ENCODE measurements at places on chromosomes 1 and 21.

DNA sequence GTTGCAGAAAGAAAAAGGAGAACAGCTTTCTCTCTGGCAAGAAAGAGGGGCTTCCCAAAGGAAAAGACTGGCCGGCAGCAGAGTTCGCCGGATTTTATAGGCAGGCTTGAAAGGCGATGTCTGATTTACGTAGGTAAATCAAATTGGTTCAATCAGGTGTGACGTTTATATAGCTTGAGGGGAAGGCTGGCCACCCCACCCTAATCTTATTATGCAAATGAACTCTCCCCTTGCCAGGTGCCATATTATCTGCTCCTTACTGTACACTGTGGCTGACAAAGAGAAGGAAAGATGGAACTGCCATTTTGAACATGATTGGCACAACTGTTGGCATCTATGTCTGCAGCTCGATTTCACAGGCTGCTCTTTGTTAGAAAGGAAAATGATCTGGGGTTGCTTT lies 16.8 kb upstream of the INTS3 start:
- DNase-seq = no peak

GRCh38 chr1:162913345-162913744 lies 52.4 kb upstream of the CCDC190 start:
- DNase-seq = no peak

- no peak for DNase-seq
Observed at GRCh38 chr1:41632781-41633575, 148.5 kb upstream of the EDN2 start.

GRCh38 chr1:101314244-101314643 lies 77.4 kb downstream of the S1PR1 start:
- DNase-seq = no peak

DNA sequence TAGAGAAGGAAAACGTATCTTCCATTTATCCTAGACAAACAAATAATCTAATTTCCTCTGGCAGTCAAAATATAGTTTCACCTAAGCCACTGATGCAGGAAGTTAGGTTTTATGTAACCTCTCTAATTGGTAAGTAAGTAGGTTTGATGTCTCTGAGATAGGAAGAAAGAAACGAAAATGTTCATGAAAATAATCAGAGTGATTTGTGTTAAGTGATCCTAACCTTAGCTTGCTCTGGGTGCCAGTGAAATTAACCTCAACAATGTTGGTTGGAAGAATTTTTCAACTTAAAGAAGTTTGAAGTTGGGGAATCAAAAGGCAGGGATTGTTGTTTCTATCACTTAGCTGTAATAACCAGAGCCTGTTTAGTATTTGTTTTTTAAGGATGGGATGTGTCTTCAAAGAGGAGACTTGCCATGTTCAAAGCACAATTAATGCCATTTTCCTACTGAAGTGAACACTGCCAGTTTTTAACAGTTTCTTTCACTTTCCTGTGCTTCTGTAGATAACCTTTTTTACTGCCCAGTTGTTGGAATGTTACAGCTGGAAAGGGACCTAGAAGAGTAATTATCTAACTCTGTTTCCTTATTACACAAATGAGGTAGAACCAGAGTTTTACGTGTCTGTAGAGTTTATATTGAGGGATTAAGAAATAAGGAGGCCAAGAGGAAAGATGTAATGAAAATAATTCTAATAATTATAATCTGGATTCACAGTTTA lies 18.4 kb downstream of the HIPK1 start:
- DNase-seq = no peak

DNA sequence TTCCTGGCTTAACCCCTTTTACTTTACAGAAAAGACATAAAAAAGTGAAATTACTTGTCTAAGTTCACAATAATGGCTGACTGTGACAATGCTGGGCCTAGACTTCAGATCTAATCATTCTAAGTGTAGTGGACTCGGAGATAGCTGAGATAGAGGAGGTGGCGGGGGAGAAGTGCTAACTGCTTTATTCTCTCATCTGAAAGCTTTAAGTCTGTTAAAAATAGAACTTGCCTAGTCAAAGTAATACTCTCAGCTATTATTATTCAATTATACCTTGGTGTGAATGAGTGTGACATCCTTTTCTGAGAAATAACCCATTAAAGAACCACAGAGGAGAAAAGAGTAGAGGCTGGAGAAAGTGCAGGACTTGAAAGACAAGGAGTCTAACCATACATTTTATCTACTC lies 96.1 kb upstream of the OLIG2 start:
- no peak for DNase-seq

DNA sequence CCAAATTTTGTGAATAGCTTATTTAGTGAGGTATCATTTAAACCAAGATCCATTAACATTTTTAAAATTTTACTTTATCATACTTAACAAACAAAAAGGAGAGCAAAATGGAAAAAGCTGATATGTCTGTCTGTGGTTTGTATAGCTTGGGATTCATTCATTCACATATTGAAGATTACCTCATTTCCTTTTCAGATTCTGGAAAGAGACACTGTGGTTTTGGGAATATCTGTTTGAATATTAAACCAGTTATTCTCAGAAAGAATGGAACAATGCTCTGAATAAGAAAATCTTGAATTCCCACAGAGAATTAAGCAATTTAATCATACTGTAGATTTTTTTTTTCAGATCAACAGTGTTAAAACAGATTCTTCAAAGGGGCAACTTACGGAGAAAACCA lies 93.8 kb upstream of the PRDX6 start:
- DNase-seq = no peak

GRCh38 chr1:222314839-222315238 lies 233.1 kb downstream of the HHIPL2 start:
- no peak for DNase-seq

- peak; percentile 40 for DNase-seq
Observed at GRCh38 chr1:119808972-119809550, 2.2 kb downstream of the REG4 start.

DNA sequence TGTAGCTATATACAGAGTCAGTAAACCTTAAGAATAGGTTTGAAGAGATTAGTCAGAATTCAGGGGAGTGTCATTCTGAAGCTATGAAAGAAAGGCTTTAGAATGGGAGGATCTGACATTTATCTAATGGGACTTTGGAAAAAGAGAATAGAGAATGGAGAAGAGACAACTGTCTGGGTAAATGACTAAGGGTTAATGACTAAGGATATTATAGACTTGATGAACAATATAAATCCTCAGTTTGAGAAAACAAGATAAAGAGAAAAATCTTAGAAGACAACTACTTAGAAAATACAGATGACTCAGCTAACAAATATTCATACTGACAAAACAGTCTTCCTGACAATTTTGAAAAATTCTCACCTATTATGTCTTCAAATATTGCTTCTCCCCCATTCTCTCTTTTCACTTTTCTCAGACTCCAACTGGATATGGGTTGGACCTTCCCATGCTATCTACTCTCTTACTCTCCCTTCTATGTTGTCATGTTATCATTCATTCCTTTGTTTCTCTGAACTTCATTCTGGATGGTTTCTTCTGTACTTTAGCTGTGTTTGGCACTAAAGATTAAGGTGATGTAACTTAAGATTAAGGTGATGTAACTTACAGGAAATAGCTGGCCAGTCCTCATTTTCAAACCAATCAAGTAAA lies 20.4 kb downstream of the SLC16A1 start:
- no peak for DNase-seq

GRCh38 chr1:53731043-53731600 lies 7.8 kb downstream of the GLIS1 start:
- DNase-seq = no peak

DNA sequence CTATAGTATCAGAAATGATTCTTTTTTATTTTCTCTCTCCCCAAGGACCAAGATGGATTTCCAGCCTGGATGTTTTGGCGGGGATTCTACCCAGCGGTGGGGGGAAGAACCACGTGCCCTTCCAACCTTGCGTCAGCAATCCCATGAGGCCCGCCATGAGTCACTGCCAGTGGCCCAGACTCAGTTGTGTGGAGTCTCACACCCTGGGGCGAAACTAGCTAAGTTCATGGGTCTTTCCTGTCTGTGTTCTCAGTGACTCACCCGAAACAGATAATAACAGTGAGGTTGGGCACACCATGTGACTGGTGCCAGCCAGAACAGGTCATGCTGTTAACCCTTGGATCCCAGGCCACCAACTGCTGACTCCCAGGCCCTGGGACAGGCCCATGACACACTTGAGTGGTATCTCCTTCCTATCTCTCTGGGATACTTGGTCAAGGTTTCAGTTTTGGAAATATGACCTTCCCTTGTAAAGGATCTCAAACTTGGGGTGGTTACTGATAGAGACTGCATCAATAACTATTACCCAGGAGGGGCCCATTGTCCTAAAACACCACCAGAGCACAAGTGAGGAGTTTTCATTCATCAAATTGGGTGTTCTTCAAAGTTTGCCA lies 98.0 kb upstream of the DUSP10 start:
- DNase-seq = peak; percentile 62

DNA sequence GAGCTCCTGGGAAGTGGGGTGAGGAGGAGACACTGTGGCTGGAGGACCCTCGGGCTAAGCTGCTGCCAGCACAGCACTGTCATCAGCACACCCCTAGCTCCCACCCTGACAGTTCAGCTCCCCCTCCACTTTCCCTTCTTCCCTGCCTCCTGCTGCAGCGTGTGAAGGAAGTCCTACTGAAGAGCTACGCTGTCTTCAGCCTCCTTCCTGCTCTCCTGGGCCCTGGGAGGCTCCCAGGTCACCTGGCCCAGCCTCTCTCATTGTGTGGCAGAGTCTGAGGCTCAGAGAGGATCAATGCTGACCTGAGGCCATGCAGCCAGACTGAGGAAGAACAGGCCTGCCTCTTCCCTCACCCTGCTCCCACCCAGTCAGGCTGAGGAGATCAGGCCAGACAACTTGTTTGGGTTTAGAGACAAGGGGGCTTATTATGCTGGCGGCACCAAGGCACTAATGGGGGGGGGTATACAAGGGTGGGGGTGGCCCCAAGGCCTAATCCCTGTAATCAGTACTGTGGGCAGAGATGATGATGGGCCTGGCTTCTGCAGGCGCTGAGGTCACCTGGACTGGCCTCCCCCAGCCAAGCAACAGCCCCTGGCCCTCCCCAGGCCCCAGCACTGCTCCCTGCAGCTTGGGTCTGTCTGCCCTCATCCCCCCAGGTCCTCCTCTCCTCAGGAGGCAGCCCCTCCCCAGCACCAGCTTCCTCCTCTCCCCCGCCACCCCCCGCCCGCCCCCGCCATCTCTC lies 9.1 kb downstream of the NES start:
- DNase-seq = no peak

DNA sequence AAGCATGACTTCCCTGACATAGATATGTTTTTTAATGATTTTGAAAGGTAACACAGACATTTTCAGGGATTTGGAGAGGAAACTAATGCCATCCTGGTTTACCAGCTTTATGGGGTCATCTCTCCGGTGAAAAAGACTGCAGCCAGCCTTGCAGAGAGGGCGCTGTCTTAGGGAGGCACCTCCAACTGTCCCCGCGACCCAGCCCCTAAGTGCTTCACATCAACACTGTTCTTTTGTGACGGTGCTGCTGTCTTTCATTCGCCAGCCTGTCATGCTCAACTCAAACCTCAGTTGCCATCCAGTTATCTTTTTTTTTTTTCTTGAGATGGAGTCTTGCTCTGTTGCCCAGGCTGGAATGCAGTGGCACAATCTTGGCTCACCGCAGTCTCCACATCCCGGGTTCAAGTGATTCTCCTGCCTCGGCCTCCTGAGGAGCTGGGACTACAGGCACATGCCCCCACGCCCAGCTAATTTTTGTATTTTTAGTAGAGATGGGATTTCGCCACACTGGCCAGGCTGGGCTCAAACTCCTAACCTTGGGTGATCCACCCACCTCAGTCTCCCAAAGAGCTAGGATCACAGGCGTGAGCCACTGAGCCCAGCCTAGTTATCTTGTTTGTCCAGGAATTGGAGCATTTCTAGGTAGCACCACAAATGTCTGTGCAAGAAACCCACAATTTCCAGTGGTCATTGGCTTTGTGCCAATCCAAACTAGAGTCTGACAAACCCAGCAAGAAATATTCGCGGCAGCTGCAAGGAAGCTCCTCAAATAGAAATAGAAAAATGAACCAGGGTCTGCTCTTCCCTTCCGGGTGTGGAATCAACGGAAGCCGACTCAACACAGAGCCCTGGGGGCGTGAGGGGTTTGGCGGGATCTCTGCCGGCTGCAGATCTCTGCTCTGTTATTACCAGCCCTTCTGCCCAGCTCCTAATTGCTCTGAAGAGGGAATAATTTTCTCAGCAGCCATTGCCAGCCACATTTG lies 24.2 kb downstream of the PDE9A start:
- no peak for DNase-seq

DNA sequence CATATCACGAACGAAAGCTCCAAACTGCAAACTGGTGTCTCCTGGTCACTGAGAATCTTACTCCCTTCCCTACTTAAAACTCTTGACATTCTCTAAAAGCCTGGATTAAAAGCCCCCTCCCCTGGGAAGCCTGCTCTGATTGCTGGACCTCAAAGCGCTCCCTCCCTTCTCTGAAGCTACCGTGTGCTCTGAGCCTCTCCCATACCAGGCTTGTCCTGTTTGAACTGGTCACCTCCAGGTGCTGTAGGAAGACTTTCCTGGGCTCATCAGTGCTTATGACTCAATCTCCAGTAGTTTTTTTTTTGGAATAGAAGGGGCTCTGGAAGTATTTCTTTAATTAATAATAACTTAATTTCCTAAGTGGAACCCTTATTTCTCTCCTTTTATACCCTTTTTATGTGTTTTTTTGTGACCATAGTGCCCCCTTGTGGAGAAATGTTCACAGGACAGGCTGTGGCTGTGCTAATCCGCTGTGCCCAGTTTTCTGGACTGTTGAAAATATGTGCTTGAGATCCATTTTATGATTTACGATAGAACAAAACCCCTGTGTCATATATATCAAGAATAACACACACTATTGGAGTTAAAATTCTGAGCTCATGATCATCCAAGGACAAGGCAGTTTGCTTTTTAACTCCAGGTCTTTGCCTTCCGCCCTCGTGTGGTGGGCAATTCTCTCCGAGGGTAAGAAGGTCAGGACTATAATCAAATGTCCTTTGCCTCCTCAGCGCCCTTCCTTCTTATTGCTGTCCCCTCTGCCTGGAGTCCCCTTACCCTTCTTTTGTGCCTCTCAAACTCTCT lies 16.9 kb downstream of the MTARC1 start:
- DNase-seq = no peak

DNA sequence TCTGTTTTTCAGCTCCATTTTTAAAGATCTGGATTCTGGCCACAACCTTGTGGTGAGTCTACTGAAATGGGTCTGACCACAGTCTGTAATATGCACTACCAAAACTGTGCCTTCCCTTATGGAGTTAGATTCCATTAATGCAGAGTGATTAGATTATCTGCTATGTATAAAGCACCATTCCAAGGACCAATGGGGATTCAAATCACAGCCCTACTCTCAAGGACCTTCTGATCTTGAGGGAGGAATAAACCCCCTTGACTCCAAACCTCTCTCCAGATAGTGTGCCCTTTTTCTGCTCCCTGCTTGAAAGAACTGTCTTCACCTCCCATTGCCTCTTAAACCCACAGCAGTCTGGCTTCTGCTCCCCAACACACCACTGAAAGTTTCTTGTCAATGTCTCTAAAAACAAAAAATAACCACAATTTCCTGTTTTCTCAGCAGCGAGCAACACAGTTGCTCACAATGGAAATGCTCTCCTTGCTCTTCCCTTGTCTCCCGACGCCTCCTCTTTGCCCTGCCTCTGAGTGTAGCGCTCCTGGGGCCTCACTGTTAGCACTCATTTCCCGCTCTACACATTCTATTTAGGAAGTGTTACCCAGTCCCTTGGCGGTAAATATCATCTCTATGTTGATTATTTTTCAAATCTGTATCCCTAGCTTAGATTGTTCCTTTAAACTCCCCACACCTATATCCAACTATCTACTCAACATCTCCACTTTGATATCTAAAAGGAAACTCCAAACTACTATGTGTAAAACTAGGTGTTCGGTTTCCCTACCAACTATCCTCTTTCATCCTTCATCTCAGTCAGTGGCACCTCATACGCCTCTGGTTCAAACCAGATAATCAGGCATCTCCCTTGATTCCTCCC lies 13.6 kb downstream of the PCNX2 start:
- DNase-seq = no peak

- DNase-seq = no peak
Observed at GRCh38 chr1:153852170-153852569, 70.6 kb downstream of the GATAD2B start.

Data from activated T-helper 1 cell treated with anti-CD3 and anti-CD28 coated beads, Interleukin-2, amount 50 U/mL, for 16 hours (primary cell).